ENCODE measurements at places on chromosomes 6 and 20. TPM values are rescaled to one million over a fixed set of nuclear protein-coding genes. Genes with fewer than 3 reads are reported as not detected.

DNA sequence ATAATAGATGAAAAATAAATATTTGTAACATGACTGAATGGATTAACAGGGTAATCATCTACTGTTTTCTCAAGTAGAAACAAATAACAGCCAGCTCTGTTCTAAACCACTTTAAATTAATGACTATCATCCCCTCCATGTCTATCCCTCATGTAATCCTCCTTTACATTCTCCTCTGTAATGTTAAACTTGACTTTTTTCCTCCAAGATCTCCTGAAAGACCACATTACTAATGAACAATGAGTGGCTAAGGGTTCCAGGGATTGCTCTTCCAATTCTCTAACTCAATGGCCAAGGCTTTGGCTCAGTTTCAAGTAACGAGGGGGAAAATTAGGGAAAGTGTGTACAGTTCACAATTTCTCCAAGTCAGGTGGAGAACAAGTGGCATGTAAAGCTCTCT lies 37.6 kb upstream of the FBXL4 start:
- DNase-seq: no peak

Gene OSTM1
- total RNA-seq: 11.2 TPM

DNA sequence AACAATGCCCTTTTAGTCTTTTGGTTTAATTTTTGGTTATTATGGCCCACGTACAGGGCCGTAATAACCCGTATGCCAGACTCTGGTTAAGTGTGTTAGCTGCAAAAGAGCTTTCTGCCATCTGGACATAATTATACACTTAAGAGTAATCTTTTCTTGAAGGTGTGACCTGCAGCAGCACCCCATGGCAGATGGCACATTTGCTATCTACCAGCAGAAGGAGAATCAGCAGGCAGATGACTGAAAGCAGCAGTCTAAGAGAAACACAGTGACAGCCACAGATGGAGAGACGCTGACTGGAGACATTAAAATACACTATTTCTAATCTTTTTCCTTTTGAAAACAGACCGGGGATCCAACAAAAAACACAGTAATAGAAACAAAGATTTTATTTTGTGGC lies 18.7 kb downstream of the ASF1A start:
- DNase-seq: no peak

GRCh38 chr6:133889557-133890403 lies 867 bp downstream of the TCF21 start:
- DNase-seq: no peak

- no peak for DNase-seq
Observed at GRCh38 chr6:144176043-144176442, 25.7 kb downstream of the STX11 start.

- DNase-seq: no peak
Observed at GRCh38 chr20:2104236-2104635, 2.6 kb downstream of the STK35 start.

DNA sequence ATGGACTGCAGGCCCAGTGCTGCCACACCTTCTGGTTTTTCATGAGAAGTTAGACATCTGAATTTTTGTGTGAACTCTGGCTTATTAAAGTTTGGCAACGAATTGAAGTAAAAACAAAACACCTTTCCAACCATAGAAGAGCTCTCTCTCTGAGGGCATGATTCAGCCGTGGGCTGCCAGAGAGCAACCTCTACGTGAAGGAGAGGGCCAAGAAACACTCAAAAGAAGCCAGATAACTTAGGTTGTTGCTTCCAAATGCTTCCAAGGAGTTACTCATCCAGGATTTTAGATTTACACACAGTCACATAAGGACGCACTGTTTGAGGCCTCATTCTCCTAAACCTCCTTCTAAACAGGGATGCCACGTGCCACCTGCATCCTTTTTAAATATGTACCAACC lies 65.5 kb downstream of the NRN1 start:
- DNase-seq: no peak

- no peak for DNase-seq
Observed at GRCh38 chr6:15370733-15371671, 125.1 kb downstream of the JARID2 start.

DNA sequence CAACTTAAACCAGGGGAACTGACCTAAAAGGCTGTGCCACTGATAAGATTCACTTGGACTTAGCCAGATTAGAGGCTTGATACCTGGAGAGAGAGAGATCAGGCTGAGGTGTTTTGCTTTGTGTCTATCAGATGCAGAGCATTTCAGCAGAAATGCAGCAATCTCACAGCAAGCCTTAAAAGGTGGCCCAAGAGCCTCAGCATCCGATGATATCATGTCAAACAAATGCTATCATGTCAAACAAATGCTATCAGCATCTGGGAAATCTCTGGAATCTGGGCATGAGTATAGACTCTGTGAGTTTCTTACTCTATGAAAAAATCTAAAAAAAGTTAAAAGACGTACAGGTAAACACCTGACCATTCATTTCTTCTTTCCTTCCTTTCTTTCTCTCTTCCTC lies 718.9 kb downstream of the EYS start:
- no peak for DNase-seq

Gene LY6G6F
- not detected for total RNA-seq

GRCh38 chr6:109224107-109224875 lies 129.0 kb downstream of the CEP57L1 start:
- DNase-seq: no peak

DNA sequence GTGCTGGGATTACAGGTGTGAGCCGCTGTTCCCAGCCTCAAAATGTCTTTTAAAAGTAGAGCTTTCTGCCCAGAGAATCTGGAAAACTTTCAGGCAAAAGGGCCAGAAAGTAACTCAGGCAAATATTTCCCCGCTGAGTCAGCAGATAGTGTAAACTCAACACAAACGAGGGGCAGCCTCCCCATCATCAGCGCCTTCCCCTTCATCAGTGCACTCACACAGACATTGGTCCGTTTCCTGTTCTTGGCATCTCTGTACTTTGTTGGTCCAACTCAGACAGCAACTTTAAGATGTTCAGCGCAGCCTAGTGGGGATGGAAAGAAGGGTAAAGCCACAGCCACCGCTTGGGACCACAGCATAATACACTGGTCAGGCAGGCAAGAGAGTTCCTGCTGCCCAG lies 69.5 kb downstream of the CSE1L start:
- no peak for DNase-seq

DNA sequence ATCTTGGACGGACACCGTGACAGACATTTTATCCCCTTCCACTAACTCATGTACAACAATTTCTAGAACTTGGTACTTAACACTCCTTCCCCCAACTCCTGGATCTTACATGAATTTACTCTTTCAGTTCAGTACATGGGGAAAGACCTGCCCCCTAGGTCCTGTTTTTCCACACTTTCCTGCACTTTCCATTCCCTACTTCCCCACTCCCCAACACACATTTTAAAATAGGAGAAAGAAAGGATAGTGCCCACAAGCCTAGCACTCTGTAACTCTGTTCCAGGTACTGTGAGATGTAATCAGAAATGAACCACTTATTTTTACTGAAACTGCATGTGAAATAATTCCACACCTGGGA lies 1.3 kb downstream of the ADGRG6 start:
- DNase-seq: no peak

GRCh38 chr6:11273406-11274065 lies 41.1 kb upstream of the NEDD9 start:
- no peak for DNase-seq

- DNase-seq: no peak
Observed at GRCh38 chr20:20241976-20242375, 125.9 kb upstream of the INSM1 start.

DNA sequence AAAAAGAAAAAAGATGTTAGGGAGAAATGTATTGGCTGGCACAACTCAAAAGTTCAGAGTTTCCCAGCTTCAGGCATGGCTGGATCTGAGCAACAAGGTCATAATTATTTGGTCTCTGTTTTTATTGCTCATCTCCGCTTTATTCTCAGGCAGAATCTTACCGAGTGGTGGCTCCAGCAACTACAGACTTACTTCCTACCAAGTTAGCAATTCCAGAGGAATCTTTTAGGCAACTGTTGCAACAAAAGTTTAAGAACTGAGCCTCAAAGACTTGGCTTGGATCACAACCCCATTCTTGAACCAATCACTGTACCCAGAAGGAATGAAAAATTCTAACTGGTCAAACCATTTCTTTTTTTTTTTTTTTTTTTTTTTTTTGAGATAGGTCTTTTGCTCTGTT lies 35.5 kb upstream of the NCOA3 start:
- no peak for DNase-seq

- DNase-seq: no peak
Observed at GRCh38 chr20:35600993-35601973, 14.3 kb upstream of the SPAG4 start.

DNA sequence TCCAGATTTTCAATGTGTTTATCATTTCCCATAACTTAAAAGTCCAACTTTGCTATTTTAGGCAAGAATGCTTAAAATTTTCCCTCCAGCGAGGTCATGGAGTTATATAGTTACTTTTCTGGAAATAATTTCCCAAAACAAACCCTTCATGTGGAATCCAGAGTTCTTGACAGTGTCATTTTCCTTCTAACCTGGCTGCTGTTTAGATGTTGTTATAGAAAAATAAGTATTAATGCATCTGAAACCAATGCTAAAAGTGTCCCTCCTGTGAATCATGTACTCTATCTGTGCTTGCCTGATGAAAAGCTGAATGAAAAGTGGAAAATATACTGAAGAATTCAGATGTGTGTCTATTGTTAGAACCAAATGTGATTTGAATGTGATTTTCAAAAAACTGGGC lies 245.3 kb upstream of the HSF2 start:
- no peak for DNase-seq

Gene HLA-DPA1
- total RNA-seq: 0.89 TPM

DNA sequence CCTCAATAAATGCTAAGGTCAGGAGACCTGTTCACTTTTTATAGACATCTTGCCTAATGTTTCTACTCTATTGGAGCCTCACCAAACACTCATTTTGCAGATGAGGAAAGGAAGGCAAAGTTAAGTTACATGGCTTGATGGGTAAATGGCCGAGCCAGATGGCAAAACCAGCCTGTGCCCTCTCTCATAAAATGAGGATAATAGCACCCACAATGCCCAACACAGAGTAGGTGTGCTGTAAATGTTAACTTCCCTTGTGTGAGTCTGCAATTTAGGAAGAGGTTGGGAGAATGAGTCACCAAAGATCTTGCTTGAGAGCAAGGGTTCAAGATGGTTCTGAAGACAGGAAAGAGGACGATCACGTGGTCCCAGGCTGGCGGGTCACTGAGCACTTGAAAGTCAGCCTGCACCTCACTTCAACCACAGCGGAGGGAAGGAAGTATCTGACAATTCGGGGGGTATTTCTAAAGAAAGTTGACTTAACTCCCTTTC lies 3.3 kb downstream of the KCNK5 start:
- DNase-seq: no peak

Gene NRM
- 13.6 TPM for total RNA-seq

GRCh38 chr20:49685161-49685601 lies 28.5 kb downstream of the B4GALT5 start:
- DNase-seq: no peak

DNA sequence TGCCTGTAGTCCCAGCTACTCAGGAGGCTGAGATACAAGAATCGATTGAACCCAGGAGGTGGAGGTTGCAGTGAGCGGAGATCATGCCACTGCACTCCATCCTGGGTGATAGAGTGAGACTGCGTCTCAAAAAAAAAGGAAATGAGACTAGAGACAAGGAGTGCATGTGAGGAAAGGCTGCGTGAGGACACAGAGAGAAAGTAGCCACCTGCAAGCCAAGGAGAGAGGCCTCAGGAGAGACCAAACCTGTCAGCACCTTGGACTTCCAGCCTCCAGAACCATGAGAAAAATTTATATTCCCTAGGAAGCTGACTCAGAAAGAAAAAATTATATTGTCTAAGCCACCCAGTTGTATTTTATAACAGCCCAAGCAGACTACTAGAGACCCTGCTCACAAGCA lies 7.4 kb upstream of the BEND3 start:
- no peak for DNase-seq

Gene GSTA3
- not detected for total RNA-seq

GRCh38 chr6:82712826-82713225 lies 349.2 kb downstream of the TPBG start:
- no peak for DNase-seq

GRCh38 chr6:15449011-15449410 lies 203.1 kb downstream of the JARID2 start:
- no peak for DNase-seq

Gene GPX5
- total RNA-seq: not detected

- no peak for DNase-seq
Observed at GRCh38 chr6:24272553-24272952, 85.3 kb downstream of the DCDC2 start.

Gene IL17A
- total RNA-seq: not detected

GRCh38 chr6:151377095-151377494 lies 14.3 kb downstream of the ZBTB2 start:
- DNase-seq: no peak

GRCh38 chr6:113171882-113172281 lies 685.3 kb upstream of the MARCKS start:
- DNase-seq: no peak

DNA sequence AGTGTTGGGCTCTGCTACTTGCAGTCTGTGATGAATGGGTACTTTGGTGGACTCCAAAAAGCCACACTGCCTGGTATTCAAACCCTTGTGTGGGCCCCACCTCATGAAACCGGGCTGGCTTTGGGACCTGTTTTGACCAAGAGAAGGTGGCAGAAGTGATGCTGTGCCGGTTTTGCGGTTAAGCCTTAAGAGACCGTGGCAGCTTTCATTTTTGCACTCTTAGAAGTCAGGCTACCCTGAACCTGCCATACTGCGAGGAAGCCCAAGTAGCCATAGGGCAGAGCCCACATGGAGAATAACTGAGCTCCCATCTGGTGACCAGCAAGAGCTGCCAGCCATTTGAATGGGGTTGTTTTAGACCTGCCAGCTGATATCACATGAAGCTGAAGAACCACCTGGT lies 10.2 kb downstream of the SULF2 start:
- DNase-seq: no peak

DNA sequence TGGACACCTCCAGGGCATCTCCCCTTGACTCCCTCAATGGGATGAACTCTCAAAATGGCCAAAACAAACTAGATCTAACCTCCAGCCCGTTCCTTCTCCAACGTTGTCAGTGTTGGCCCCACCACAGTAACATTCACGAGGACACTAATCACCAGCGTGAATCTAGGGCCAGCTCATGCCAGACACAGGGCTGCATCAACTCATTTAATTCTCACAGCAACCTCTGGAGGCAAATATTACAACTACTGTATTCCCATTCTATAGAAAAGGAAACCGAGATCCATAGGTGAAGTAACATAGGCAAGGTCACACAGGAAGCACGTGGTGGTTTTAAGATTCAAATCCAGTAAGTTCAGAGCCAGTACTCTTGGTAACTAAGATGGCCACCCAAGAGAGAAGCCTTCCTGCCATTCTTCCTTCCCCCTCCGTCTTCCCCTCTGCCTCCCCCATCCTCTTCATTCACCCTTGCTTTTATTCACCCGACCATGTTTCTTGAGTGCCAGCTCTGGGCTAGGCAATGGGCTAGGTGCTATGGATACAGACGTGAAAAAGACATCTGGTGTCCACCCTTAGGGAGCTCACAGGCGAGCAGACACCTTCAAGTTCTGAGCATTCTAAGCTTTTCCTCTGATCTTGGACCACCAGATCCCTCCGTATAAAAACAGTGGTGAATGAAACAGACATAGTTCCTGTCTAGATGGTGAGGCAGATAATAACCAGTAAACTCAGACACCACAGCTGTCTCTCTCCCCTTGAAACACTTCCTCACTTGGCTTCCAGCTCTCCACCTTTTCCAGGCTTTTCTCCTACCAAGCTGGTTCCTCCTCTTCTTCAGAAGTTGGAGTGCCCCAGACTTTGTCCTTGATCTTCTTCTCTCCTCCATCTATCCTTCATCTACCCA lies 9.6 kb downstream of the CCM2L start:
- no peak for DNase-seq

Gene FAM229B
- total RNA-seq: 11.4 TPM
